ENCODE measurements at places on chromosomes 2 and 18.

GRCh38 chr2:109171444-109172334, 42.7 kb downstream of the SH3RF3 start:
- peak; percentile 83 for DNase-seq

DNA sequence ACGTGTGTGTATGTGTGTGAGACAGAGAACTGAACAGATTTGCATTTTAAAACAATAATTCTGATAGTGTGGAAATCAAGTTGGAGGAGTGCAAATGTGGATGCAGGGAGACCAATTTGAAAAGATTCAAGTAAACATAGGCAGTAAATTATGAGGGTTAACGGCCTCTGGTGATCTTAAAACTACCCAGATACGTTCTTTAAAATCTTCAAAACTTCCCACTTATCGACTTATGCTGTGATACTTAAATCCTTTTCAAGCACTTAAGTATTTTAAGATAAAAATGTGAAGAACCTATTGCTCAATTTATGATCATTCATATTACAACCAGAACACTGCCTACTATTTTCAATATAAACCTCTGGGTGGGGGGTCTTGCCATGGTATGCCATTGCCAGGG, 37.7 kb upstream of the CDC42EP3 start:
- no peak for DNase-seq

- DNase-seq: peak; percentile 32
Measured at GRCh38 chr2:236240228-236240990, 23.8 kb downstream of the ASB18 start.

- DNase-seq: no peak
Measured at GRCh38 chr2:200128296-200128695, 172.9 kb downstream of the MAIP1 start.

- DNase-seq: no peak
Measured at GRCh38 chr2:105597806-105598803, 146.6 kb upstream of the NCK2 start.

DNA sequence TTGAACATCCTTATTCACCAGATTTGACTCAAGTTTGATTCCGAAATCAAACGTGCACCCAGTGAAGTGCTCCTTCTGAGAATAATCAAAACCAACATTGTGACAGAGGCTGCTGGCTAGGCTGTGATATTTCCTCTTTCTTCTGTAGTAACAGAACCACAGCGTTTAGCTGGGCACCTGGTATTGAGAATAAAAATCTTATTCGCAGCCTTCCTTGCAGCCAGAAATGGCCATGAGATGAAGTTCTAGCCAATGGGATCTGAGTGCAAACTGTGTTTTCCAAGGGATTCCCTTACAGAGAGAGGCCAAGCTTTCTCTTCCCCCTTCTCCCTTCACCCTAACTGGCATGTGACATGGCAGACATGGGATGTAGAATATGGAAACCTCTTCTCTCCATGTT, 51.7 kb downstream of the TMEM163 start:
- no peak for DNase-seq

DNA sequence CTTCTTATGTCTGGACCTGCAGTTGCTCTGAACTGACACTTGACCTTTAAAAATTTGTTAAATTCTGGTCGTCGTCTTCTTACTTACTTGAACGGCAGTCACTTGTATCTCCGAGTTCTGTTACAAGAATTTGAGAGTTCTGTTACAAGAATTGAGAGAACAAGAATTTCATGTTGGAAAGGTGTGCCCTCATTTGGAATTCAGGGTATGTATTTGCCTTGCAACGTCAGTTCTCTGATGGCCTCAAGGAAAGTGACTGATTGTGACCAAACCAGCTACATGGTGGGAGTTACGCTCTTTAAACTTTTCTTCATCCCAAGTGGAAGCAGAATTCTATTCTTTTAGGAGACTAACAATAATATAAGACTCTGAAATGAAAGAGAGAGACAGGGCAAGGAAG, 320.0 kb upstream of the TRIB2 start:
- no peak for DNase-seq

- no peak for DNase-seq
Measured at GRCh38 chr2:147464737-147465357, 380.0 kb upstream of the ACVR2A start.

GRCh38 chr2:158181171-158181570, 79.5 kb downstream of the UPP2 start:
- no peak for DNase-seq

GRCh38 chr2:137969418-137969765, 5.1 kb downstream of the HNMT start:
- DNase-seq: no peak

- no peak for DNase-seq
Measured at GRCh38 chr2:217852555-217853211, 150.1 kb downstream of the TNS1 start.

- no peak for DNase-seq
Measured at GRCh38 chr2:54569745-54570301, 113.7 kb downstream of the SPTBN1 start.

DNA sequence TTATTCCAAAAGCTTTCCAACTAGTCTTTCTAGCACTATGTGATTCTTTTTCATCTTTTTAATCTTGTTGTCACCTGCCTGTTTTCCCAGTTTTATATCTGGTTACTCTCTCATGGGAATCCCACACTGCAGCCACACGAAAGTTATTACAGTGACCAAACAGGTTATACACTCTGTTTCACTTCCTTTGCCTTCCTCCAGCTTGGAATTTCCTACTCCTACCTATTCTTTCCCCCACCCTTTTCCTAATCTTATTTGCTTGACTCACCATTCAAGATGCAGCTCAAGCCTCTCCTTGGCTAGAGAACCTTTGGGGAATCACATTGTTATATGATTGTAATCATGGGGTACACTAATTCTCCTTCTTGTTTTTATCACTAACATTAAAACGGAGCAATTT, 13.4 kb upstream of the TLK1 start:
- DNase-seq: no peak

- no peak for DNase-seq
Measured at GRCh38 chr2:64617631-64618151, 36.0 kb downstream of the SERTAD2 start.

DNA sequence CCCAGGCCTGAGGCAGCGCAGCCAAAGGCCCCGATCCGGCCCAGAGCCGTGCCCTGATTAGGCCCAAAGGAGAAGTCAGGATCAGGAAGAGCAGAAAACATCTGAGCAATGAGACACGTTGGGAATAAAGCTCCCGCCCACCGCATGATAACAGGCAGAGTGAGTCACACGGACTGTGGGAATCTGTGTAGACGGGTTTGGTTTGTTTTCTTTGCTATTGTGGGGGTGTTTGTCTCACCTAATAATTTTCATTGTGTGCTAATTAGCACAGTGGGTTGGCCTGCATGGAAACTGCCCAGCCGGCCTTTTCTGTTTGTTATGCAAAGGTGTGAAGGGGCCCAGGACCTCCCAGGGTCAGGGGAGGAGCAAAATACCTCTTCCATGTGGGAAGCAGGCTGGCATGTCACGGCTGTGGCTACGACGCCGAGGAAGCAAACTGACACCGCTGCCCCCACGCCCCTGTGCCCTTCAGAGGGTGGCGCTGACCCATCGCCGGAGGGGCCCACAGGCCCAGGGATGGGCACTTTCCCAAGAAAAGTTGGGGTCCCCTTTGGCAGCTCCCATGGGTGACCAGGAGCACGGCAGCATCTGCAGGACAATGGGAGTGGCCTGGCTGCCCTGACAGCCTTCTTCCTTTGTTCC, 68.4 kb upstream of the CTDP1 start:
- peak; percentile 35 for DNase-seq

DNA sequence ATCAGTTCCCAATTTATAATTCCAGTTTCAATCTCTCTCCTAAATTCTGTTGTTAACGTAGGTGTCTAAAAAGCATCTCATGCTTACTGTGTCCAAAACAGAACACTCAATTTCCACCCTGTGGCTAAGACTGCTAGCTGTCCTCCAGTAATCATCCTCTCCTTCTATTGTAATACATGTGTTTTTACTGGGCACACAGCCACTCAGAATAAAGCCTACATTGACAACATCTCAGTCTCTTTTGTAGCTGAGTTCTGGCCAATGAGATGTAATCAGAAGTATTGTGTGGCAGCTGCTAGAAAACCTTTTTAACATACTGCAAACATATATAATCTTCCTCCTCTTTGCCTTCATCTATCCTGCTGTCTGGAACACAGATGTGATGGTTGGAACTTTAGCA, 29.4 kb upstream of the TSPYL6 start:
- DNase-seq: no peak

DNA sequence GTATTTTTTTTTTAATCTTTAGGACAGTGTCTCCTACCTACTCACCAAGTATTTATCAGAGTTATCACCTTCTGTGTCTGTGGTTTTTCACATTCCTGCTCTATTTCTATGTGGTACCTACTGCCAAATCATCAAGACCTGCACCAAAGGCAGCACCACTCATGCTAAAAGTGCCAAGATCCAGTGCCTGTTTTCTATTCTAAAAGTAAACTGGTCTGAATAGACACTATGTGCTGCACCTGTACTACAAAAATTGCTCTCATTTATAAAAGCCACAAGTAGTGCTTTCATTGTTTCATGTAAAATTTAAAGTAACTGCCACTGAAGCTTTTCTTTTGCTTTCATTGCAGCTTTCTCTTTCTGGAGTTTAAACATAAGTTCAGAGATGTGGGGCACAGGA, 103.9 kb upstream of the GULP1 start:
- no peak for DNase-seq

- no peak for DNase-seq
Measured at GRCh38 chr18:50395093-50395492, 20.2 kb downstream of the SKA1 start.

- DNase-seq: no peak
Measured at GRCh38 chr2:138078153-138078552, 113.9 kb downstream of the HNMT start.

GRCh38 chr18:58863539-58864145, 1.0 kb upstream of the ZNF532 start:
- peak; percentile 53 for DNase-seq

- no peak for DNase-seq
Measured at GRCh38 chr2:23988371-23988770, 21.5 kb upstream of the MFSD2B start.

- no peak for DNase-seq
Measured at GRCh38 chr2:157444641-157445040, 752 bp upstream of the CYTIP start.

DNA sequence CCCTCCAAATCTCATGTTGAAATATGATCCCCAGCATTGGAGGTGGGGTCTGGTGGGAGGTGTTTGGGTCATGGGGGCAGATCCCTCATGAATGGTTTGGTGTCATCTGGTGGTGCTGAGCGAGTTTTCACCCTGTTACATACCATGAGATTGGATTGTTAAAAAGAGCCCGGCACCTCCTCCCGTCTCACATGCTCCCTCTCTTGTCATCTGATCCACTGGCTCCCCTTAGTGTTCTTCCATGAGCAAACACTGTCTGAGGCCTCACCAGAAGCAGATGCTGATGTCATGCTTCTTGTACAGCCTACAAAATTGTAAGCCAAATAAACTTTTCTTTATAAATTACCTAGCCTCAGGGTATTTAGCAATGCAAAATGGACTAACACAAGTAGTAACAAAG, 405.0 kb upstream of the SLC39A10 start:
- DNase-seq: no peak

GRCh38 chr2:127004893-127005600, 101.9 kb downstream of the BIN1 start:
- DNase-seq: no peak

- no peak for DNase-seq
Measured at GRCh38 chr2:227789803-227790202, 23.8 kb upstream of the CCL20 start.

GRCh38 chr2:223846515-223846914, 9.1 kb upstream of the AP1S3 start:
- no peak for DNase-seq

- no peak for DNase-seq
Measured at GRCh38 chr2:205593891-205594290, 88.4 kb upstream of the NRP2 start.

GRCh38 chr2:28588292-28588670, 92.4 kb downstream of the PLB1 start:
- DNase-seq: no peak

All from ureter (tissue), 1 donor.